Globus pallidus (tissue), 1 donor: ENCODE measurements at places on chromosomes 7 and 10.

- DNase-seq: no peak
These were observed 4.7 kb upstream of the NRBF2 start for GRCh38 chr10:63128443-63128842.

DNA sequence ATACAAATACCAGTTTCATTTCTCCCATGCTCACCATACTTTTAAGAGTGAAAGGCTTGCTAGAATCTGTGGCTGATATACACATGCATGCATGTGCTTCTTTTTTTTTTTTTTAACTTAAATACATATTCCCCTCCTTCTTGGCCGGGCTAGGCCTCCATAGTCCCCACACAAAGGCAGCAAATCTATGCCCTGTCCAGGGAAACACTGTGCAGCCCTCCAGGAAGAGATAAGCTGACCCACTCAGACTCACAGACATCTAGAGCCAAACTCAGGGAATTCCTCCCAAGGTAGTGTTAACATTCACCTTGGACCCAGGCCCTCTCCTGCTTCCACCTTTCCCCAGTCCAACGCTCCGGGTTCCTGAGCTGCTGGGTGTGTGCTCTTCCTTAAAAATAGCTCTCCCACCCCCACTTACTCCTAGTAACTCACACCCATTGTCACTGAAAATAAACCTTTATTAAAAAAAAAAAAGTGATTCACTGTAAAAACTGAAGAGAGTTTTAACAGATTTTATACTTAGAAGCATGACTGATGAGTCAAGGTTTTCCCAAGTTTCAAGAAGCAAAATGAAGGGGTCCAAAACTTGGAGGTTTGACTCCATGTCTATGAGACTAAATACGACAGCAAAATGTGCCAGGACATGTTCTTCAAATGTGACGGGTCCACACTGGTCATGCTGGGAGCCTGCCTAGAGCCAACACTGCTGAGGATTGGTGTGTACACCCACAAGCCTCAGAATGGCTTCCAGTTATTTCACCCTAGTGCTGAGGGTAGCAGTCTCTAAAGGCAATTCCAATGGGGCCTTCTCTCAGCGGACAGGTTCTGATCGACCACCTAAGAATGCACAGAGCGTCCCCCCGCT lies 159.5 kb downstream of the GLI3 start:
- no peak for DNase-seq

DNA sequence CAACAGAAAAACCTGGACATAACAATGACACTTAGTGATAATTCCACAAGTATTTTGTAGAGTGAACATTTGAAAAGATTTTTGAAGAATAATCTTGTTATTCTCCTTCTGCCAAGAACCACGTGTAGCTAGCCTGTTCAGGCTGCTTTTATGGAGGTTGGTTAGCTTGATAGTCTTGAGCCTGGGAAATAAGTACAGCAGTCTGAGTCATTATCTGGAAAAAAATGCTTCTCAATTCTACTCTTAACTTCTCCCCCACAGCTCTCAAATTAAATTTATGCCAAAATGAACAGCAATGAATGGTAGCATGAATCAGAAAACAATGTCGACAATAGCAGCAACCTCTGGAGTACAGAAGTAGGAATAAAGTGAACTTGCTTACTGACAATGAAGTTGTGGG lies 63.2 kb downstream of the GPR37 start:
- peak; percentile 52 for DNase-seq

GRCh38 chr10:91349381-91349780 lies 60.8 kb upstream of the HECTD2 start:
- peak; percentile 2 for DNase-seq

DNA sequence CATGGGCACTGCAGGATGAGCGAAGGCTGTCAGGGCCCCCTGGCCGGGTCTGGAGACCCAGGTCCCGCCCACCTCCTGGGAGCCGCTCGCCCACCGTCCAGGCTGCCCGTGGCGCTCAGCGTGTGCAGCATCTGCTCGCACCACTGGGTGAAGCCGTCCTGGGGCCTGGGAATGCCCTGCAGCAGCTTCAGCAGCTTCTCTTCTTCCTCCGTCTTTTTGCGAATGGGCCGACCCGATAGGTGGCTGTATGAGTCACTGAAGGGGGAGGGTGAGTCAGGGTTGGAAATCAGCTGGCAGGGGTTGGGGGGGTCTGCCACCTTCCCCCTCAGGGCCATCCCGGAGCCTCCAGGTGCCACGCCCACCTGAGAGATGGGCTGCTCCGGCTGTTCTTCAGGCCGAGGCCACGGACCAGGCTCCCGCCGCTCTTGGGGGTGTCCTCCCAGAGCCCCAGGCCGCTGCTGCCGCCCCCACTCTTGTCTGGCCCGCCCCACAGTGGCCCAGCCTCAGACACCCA lies 8.7 kb downstream of the GNB2 start:
- no peak for DNase-seq

DNA sequence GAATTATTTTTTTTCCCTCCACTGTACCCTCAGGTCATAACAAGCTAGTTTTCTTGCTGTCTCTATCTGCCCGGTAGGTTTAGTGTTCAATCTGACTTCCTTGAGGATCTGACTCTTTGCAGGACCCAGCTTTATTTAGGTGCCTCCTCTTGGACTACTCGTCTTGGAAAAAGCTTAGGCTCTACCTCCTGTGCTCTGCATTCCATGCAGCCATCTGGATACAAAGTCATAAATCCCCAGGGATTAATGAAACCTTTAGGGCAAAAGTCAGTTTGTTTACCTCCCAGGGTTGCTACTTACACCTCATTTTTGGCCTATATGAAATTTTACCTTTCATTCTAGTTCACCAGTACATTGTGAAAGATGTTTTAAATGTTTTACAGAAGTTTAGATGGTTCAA lies 8.0 kb downstream of the STAG3 start:
- no peak for DNase-seq

DNA sequence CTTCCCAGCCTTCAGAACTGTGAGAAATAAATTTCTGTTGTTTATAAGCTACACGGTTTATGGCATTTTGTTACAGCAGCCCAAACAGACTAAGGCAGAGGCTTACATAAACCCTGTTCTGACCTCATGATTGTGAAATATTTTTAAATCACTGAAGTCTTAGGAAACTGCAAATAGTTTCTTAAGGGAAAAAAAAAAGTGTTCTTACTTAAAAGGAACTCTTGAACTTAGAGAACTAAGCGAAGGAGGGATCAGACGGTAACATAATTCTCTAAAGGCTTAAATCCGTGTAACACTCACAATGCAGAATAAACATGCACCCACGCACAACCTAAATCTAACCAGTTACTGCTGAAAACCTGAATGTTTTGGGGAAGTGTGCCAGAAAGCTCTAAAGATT lies 749.1 kb upstream of the LRRTM3 start:
- DNase-seq: no peak

DNA sequence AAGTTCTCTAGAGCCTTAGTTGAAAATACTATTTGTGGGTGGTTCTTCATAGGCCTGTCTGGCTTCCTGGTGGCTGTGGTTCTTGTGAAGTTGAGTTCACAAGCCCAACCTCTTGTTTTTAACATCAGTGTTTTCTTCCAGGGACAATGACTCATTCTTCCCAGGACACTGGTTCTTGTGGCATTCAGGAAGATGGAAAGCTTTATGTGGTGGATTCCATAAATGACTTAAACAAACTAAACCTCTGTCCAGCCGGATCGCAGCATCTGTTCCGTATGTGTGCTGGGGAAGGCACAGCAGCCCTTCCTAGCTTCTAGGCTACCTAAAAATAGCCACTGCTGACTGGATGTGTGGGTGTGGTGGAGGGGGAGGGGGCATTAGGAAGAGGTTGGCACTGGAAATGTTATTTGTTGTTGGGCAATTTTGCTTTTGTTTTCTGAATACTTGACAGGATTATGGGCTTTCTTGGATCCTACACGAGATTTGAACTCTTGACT lies 3.9 kb downstream of the LSMEM1 start:
- no peak for DNase-seq

GRCh38 chr7:149462101-149462520 lies 1.2 kb upstream of the ZNF777 start:
- no peak for DNase-seq

- DNase-seq: no peak
These were observed 89.6 kb upstream of the TEX47 start for GRCh38 chr7:88885131-88885530.

- DNase-seq: no peak
These were observed 135.1 kb downstream of the NPY start for GRCh38 chr7:24419077-24419476.

GRCh38 chr7:106608661-106609060 lies 52.3 kb downstream of the CCDC71L start:
- no peak for DNase-seq

GRCh38 chr7:30896036-30896435 lies 15.6 kb upstream of the AQP1 start:
- no peak for DNase-seq

DNA sequence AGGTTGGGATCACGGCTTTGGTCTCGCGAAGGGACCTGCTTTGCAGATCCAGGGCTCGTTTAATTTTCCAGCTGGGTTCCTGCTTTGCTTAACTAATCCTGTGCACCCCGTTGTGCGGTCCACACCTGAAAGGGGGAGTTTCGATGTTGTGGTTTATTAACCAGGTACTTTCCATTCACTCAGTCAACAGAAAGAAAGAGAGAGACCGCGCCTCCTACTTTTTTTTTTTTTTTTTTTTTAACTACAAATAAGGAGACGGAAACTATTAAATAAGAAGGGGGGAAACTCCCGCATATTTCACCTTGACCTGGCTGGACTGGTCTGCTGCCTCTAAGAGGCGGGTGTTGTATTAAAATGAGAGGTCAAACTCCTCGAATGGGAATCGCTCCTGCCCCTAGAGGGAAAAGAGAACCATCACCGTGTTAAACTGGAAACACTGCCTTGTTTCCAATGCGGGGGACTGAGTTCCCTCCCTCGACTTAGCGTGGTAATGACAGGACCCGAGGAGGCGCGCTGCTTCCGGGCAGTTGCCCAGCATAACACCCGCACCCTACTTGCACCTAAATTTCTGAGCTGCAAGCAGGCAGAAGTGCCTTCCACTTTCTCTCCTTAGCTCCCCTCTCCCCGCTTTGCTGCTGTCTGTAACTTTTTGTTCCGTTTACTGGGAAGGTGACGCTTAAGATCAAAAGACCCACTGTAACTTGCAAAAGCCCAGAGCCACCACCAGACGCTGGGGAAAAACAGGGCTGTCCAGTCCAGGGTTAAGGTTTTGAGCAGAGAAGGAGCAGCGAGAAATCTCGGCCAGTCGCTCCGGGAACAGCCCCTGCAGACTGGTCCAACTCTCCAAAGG lies 1.1 kb upstream of the ITGB8 start:
- peak; percentile 87 for DNase-seq

GRCh38 chr10:31179091-31179680 lies 139.8 kb upstream of the ZEB1 start:
- DNase-seq: no peak

GRCh38 chr10:70575874-70576802 lies 26.4 kb downstream of the PRF1 start:
- peak; percentile 41 for DNase-seq

DNA sequence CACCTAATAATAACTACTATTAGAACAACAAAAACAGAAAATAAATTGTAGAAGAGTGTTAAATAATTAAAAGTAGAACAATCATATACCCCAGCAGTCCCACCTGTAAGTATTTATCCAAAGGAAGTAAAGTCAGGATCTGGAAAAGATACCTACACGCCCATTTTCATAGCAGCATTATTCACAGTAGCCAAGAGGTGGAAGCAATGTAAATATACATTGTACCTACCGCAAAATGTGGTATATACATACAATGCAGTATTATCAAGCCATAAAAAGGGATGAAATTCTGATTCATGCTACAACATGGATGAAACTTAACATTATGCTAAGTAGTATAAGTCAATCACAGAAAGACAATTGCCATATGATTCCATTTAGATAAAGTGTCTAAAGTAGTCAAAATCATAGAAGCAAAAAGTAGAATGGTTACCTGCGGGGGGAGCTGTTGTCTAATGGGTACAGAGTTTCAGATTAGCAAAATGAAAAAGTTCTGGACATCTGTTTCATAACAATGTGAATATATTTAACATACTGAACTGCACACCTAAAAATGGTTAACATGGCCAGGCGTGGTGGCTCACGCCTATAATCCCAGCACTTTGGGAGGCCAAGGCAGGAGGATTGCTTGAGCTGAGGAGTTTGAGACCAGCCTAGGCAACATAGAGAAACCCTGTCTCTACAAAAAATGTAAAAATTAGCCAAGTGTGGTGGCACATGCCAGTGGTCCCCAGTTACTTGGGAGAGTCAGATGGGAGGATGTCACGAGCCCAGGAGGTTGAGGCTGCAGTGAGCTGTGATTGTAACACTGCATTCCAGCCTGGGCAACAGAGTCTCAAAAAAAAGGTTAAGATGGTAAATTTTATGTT lies 6.0 kb upstream of the TMED4 start:
- DNase-seq: peak; percentile 37

DNA sequence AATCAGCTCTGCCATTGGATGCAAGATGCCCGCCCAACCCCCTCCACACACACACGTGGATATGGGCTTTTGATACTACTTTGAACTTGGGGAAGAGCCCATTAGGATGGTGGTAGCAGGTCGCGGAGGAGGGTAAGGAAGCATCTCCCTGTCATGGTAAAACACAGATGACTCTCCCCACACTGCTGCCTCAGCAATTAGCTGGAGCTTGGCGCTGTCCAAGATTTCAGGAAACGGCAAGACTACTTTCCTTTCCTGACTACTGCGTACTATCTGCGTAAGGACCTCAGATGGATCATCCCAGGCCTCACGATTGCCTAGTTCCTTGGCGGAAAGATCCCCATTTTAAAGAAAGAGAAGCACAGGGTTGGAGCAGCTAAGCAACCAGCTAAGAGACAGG lies 134.3 kb downstream of the C10orf90 start:
- no peak for DNase-seq

DNA sequence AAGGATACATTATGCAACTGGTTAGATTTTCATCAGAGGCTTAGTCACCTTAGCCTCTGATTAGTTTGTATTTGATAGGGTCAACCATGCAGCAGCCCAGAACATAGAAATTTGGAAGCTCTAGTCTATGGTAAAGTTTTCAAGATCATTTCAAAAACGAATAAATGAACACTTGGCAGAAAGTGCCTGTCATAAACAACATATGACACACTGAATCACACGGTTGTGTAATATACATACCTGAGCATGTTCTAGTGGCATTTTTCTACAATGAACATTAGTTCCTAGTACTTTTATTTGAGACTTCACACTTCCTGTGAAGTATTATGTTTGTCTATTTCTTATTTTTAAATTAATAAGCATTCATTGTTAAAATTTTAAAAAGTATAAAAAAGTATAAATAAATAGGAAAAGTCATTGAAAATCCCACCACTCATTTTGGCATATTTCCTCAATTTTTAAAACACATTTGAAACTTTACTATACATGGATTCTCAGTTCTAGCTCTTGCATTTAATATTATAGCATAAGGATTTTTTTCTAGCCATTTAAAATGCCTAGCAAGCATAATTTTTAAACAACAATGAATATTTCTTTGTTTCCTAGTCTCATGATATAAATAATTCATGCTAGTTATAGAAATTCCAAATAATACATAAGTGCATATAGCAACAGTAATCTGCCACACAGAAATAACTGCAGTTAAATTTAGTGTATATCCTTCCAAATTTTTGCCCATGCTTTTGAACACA lies 25.7 kb upstream of the PRPS1L1 start:
- no peak for DNase-seq
